Right renal cortex interstitium (tissue), 3 donors: ENCODE measurements at places on chromosomes 3 and 15. TPM values are rescaled to one million over a fixed set of nuclear protein-coding genes. Genes with fewer than 3 reads are reported as not detected.

DNA sequence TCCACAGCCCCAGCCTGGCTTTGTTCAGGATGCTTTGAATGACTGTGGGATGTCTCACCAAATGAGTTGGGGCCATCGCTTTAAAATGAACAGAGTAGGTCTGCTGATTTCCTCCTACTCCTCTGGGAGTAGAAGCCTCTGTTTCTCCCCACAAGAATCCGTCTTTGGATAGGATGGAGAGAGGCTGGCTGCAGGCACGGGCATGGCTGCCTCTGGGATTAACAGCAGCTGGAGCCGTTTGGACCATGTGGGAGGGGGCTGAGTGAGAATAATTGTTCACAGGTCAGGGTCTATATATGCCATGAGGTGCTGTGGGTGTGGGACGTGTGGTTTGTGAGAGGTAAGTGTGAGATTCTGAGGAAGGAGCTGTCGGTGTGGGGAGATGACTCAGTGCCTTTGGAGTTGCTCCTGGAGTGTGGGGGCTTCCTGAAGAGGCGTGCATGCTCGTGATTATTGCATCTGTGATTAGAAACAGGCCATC is 48.0 kb upstream of the APEH start:
- no peak for DNase-seq

- no peak for DNase-seq
Measured at GRCh38 chr3:36730966-36731365, 33.4 kb downstream of the DCLK3 start.

- DNase-seq: no peak
Measured at GRCh38 chr15:67587754-67588153, 45.3 kb downstream of the MAP2K5 start.

DNA sequence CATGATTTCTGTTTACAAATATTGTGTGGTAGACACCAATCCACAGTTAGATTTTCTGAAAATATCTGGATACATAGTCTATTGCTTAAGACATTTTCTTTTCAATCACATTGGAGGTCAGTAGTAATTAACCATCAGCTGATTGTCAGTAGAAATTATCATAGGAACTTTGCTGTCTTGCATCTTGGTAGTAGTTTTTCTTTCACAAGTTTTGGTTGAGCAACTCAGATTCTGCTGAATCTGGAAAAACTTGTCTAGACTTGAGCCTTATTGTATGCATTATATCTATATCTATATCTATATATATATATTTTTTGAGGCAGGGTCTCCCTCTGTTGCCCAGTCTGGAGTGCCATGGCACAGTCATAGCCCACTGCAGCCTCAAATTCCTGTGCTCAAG is 4.0 kb downstream of the RAB11A start:
- no peak for DNase-seq

- no peak for DNase-seq
Measured at GRCh38 chr3:48345946-48346572, 12.6 kb upstream of the SPINK8 start.

DNA sequence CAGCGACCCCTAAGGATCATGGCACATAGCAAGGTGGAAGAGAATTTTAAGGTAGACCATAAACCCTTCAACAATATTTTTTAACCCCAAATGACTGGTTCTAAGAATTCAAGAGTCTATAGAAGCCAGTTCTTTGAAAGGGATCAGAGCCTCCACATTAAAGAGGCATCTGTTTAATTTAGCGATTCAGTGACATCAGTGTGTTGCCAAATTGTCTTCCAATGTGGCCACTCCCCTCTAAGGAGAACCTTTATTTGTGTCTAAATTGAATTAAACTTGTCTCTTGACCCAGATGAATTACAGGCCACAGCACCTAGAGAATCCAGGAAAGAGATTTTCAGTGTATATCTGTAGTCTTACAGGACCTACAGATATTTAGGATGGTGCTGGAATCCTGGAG is 6.6 kb upstream of the SH3BP5 start:
- DNase-seq: no peak

DNA sequence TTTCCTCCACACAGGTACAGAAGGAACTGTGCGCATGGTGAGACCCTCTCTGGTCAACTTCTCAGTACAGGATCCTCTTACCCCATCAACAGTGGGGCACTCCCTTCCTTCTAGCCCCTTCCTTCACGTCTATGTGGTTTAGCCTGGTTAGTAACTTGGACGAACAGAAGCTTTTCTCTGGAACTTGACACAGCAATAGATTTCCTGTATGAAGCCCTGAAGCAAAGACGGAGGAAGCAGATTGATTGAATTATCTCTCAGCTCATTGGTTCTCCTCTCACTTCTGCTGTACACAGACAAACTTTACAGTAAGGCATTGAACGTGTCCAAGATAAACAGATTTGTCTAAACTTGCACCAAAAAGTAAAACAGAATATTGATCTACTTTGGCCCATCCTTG is at the start of gene CD200R1:
Gene CD200R1, minus strand, starts transcription at position 210 of the 400 bp plus-strand sequence. CDS start 246 bp downstream, outside the sequence.
- no peak for DNase-seq

- DNase-seq: no peak
Measured at GRCh38 chr15:47410247-47410646, 307.1 kb upstream of the SEMA6D start.

GRCh38 chr3:42670051-42670576 is 15.2 kb upstream of the KLHL40 start:
- no peak for DNase-seq

DNA sequence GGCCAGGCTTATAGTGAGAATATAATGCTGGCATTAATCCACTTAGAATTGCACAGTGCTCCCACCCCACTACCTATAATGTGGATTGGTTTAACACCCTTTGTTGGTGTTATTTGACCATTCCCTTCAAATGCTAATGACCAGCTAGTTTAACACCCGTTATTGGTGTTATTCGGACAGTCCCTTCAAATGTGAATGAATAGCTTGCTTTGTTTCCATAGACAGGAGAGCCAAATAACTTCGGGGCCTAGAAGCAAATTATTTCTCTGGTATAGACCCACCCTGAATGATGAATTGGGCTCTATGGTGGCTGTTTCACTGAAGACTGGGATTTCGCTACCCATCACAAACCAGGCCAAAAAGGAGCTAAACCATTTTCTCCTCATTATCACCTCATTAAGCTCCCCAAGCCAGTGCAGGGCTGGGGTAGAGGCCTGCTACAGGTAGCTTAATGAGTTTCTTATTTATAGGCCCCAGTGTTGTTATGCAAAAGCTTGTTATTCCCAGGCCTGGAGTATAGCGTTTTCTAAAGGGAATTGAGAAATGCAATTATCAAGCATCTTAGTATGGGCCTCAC is 494.1 kb upstream of the DPH6 start:
- DNase-seq: no peak

DNA sequence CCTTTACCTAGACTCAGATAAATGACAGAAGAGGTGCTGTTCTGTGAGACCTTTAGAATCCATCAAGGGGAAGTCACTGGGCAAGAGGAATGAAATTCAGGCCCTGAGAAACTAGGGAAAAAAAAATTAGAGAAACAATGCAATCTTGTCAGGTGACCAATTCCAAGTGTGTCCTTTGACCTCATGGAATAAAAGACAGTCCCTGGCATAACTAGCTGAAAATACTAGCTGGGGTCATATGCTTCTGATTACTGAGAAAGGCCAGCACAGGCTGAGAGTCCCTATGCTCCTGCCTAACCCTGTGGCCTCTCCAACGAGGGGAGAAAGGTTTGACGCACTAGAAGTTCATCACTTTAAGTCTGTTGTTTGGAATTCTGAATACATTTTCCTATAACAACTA is 167.3 kb downstream of the XXYLT1 start:
- no peak for DNase-seq

DNA sequence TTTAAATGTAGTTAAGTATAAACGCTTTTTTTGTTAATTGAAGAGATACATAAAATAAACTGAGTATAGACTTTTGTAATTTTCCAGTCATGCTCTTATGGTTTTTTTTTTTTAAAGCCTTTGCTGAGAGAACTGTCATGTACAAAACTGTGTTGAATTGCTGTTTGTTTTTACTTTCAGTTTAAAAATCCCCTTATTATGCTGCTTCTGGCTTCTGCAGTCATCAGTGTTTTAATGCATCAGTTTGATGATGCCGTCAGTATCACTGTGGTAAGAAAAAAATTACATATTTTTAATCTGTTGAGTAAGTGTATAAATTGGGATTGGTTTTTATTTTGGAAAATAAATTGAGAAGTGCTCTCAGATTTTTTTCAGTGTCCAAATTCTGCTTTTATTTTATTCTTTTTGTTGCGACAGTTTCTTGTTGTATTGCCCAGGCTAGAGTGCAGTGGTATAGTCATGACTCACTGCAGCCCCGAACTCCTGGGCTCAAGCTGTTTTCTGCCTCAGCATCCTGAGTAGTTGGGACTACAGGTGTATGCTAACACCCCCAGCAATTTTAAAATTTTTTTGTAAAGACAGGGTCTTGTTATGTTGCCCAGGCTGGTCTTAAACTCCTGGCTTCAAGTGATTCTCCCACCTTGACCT is 40.7 kb downstream of the ATP2C1 start:
- DNase-seq: no peak

- no peak for DNase-seq
Measured at GRCh38 chr3:58356054-58356453, 23.4 kb downstream of the PXK start.

DNA sequence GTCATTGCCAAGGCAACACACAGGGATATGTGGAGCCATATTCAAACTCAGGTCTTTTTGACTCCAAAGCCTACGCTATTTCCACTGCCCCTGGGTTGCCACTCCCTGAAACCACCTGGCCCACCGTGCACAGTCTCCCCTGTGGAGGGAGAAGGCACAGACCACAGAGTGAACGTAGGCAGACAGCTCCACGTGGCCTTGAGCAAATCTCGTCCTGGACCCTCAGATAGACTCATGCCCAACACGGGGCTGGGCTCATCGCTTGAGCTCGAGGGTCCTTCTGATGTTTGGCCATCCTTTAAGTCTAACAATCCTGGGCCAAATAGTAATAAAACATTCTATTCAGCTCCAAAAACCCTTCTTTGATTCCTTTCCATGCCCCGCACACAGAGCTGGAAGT is 72.0 kb downstream of the CPN2 start:
- DNase-seq: no peak

DNA sequence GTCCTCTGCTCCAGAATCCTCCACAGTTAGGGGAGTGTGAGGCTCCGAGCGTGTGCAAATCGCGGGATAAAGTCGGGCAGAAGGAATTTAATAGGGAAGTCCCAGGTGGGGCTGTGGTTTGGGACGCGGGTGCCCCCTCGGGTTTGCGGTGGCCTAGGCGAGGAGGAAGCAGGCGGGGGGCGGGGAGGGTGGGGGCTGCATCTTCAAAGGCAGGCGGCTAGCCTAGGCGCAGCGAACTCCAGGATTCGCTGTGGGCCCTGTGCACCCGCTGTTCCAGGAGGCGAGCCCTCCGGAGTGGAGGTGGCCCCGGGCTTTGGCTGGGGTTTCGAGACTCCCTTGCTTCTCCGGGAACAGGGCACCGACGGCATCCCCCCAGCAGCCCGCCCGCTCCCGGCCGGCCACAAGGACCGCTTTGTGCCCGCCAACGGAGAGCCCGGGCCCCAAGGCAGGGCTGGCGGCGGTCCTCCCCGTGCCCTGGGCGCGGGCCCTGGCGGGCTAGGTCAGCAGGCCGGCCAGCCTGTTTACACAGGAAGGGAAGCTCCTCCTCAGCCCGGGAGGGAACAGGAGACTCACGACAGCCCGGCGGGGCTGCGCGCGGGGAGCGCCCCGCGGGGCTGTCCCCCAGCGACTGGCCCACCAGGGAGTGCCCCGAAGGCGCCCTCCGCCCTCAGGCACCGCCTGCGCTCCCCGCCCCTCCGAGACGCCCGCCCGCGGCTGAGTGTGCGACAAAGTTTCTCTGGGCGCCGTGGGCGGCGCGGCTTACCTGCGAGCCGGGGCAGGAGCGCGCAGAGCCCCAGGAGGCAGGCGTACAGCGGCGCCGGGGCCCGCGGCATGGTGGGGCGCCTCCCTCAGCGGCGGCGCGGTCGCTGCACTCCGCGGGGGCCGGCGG is 753 bp downstream of the ITGB5 start:
- no peak for DNase-seq

DNA sequence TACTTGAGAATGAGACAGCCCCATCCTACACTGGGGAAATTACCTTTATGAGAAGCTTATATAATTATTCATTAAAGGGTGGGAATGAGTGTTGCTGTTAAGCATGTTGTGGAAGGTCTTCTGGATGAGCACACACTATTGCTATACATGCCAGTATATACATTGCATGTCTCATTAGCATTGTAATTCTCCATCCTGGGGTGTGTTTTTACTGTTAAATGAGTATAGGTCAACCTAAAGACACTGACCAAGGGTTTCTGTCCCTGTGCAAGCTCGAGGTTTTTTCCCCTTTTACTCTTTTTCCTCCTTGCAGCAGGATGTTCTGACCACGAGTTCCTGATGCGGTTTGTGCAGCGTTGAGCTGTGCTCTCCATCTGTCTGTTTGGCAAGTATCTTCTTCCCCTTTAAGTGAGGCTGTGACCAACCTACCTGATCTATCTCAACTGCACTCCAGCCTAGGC is 7.2 kb upstream of the IVD start:
- no peak for DNase-seq

ZFYVE19 gene
- polyA plus RNA-seq: 26.0 TPM

LMOD3 gene
- polyA plus RNA-seq: 0.18 TPM

IP6K1 gene
- 55.7 TPM for polyA plus RNA-seq

IGF2BP2 gene
- polyA plus RNA-seq: 86.8 TPM

TMEM40 gene
- polyA plus RNA-seq: 1.9 TPM

OXNAD1 gene
- 18.2 TPM for polyA plus RNA-seq

ARPP21 gene
- polyA plus RNA-seq: 1.8 TPM
